ENCODE measurements at places on chromosomes 6 and 20.

DNA sequence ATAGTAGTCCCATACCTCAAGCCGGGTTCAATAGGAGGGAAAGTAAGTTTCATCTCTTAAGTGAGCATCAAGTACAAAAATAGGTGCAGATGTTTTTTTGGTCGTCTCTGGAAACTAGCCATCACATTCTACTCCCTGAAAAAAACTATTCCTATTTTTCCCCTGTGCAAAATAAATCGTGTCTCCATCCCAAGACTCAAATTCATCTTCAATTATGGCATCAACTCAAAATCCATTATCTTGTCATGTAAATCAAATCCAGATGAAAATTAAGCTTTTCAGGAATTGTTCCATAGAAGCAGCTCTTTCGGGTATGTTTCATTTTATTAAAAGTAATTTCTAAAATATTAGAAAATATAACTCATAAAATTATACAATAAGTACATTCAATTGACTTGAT lies 1368.4 kb downstream of the GRIK2 start:
- no peak for DNase-seq

DNA sequence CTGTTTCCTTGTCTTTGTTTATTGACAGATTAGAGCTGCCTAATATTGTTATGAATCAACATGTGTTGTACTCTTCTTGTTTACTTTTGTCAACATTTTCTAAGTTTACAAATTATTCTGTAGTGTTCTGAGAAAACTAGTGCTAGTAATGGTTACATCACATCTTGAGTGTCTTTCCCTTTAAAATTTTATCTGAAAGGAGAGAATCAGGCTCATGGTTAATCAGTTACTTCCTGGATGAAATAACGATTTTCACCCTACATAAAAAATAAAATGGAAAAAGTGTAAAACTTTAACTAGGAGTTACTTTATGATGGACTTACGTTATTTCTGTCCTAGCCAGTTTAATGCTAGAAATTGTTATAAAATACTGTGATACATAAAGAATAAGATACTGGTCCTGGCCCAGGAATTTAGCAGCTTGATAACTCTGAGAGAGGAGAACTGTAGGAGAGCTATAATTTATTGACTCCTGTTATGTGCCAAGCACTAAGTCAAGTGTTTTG lies 26.4 kb upstream of the BMP5 start:
- DNase-seq: no peak

- no peak for DNase-seq
Observed at GRCh38 chr20:45974896-45975565, 3.0 kb upstream of the ZNF335 start.

DNA sequence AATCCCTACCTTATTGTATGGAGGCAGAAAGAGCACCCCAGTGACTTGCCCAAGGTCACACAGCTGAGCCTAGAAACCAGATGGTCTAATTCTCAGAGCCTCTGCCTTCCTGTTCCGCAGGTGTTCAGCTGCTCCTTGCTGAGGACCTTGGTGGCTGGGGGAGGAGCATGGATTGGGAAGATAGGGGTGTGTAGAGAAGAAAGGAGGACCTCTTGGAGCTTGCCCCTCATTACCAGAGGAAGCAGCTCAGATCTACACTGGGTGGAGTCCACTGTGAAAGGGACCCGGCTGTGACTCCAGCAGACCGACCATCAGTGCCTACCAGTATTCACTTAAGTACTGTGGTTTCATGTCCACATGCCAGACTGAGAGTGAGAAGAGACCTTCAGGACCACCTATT lies 15.2 kb downstream of the FOXP4 start:
- DNase-seq: no peak

GRCh38 chr6:776528-776931 lies 83.6 kb upstream of the EXOC2 start:
- DNase-seq: no peak

DNA sequence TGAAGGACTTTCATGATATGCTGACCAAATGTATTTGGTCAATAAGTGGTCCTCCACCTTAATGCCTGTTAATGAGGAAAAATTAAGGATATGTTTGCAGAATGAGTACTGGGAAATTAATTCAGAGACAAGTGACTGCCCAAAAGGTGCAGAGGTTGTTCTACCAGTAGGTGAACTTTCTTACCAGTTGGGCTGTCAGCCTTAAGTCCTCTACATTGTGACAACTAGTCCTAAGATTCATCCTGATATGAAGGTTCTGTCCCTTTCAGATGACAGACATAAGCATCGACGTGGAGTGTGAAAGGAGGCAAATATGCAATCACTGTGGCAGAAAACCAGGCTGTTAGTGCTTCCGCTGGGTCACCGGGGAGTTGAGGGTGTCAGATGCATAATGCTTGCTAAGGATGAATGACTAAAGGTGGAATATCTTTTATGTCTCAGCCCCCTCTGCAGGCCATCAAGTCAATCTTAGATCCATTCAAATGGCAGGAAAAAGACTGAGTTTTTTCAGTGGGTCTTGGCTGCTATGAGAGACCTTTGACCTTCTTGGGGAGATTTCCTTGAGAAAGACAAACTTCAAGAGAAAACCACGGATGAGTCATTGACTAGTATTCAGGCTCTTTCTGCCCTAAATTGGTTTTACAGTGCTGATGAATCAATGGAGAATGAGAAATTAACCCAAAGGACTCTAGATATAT lies 226.0 kb downstream of the TPBG start:
- DNase-seq: no peak

- DNase-seq: peak; percentile 42
Observed at GRCh38 chr6:90610301-90610750, 23.5 kb upstream of the MAP3K7 start.

- DNase-seq: no peak
Observed at GRCh38 chr6:75480425-75480824, 13.2 kb downstream of the FILIP1 start.

- peak; percentile 29 for DNase-seq
Observed at GRCh38 chr6:127173156-127173940, 54.9 kb downstream of the RSPO3 start.

GRCh38 chr6:69719602-69720193 lies 77.1 kb downstream of the LMBRD1 start:
- no peak for DNase-seq

- no peak for DNase-seq
Observed at GRCh38 chr6:145725570-145725969, 9.8 kb downstream of the EPM2A start.

DNA sequence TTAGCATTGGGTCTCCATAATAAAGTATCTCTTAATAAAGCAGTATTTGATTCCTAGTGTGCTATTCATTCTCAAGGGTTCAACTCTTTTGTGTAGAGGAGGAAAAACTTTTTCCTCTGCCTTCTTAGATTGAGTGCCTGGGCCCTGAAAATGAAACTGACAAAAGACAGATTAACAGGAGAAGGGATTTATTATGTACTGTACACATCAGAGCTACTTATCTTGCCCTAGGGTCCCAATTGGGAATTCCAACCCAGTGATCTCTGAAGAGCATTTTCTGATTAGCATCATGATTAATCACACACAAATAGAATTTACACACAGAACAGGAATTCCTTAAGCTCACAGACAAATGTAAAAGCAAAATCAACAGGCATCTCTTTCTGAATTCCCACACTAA lies 128.9 kb downstream of the CD164 start:
- no peak for DNase-seq

DNA sequence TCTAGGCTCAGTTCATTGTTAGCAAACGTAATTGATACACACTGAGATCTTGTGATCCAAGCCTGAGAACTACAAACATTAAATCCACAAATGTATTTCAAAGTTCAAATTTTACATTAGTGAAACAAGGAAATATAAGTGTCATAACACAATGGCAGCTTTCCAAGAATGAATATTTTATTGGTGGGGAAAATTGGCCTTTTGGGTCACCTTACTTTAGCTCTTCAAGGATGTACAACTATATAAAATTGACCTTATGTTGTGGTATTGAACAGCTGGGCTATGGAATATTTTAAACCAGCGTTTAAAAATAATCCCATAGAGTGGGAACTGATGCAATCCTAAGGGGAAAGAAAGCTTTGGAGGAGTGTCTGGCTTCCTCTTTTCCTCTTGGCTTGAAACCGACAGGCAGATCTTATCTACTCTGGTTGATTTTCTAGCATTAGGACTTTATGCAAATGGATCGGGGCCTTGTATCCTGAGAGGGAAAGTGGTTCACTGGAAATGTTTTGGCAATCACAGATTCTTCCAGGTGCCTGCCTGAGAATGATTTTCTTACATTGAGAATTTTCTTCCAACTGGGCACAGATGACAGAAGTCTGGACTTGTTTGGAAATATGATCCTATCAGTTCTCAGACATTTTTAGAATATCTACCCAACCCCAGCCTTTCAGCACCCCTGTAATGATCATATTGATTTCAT lies 184.8 kb upstream of the ECI2 start:
- no peak for DNase-seq

GRCh38 chr6:121086876-121087275 lies 247.4 kb downstream of the TBC1D32 start:
- DNase-seq: no peak

- DNase-seq: no peak
Observed at GRCh38 chr6:55868771-55869479, 6.5 kb downstream of the BMP5 start.

DNA sequence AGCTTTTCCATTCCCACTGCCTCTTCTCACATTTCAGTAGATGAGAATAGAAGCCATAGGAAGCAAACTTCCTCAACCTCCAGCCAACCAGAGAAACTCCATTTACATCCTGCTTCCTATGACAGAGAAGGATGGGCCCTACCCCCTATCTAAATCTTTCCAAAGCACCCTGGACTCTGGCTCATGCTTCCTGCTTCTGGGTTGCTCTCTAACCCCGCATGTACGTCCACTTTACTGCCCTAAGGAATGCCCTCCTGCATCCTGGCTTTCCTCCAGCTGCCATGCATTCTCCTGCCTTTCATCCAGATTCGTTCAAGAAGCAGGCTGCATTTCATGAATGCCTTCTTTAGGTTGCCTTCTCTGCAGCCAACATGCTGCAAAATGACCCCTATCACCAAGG lies 91.9 kb downstream of the FAM217A start:
- no peak for DNase-seq

DNA sequence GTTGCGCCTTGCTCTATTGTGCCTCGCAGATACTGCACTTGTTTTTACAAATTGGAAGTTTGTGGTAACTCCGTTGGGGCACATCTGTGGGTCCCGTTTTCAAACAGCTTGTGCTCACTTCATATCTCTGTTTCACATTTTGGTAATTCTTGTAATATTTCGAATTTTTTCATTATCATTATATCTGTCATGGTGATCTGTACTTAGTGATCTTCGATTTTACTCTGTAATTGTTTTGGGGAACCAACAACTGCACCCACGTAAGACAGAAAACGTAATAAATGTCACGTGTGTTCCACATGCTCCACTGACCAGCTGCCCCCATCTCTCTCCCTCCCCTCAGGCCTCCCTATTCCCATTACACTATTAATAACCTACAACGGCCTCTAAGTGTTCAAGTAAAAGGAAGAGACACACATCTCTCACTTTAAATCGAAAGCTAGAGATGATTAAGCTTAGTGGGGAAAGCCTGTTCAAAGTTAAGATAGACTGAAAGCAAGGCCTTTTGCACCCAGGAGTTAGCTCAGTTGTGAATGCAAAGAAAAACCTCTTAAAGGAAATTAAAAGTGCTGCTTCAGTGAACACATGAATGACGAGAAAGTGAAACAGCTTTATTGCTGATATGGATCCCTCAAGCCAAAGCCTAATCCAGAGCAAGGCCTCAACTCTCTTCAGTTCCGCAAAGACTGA lies 26.9 kb downstream of the TTLL2 start:
- DNase-seq: no peak

DNA sequence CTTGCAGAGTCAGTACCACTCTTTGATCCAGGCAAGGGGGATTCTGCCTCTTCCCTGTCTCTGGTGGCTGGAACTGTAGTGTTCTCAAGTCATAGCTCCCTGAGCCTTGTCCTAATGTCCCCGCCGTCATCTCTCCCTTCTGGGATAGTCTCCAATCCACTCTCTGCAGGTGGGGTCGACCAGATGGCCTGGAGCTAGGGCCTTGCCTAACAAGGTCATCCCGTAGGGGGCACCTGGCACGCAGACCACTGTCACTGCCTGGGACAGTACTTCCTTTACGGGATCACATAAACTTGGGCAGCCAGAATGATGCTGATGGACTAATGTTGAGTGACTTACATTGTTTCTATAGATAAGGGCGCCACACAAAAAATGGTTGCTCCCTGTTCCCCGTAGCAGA lies 118.9 kb upstream of the SLC22A23 start:
- no peak for DNase-seq

- no peak for DNase-seq
Observed at GRCh38 chr6:102736941-102737368, 1343.4 kb downstream of the GRIK2 start.

DNA sequence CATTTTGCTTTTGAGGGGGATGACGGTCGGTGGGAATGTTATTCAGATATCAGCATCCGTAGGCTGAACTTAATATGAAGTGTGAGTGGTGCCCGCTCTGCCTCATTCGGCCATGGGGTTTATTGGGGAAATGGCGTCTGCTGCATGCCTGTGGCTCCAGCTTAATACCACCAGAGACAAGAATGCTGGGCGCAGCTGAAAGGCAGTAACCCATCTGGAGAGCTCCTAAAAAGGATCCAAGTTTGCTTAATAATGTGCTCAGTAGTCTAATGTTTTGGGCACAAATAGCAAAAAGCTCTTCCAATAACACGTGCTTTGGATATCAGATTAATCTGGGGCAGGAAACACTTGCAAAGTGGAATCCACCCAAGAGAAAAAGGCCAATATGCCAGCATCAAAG lies 273.0 kb upstream of the TAB2 start:
- no peak for DNase-seq

GRCh38 chr6:37005061-37005810 lies at the start of gene FGD2:
Gene FGD2 (plus strand): TSS chr6:37005655. CDS start chr6:37005818, 163 bp downstream.
- DNase-seq: no peak

- DNase-seq: no peak
Observed at GRCh38 chr20:56440346-56441007, 27.9 kb upstream of the RTF2 start.

DNA sequence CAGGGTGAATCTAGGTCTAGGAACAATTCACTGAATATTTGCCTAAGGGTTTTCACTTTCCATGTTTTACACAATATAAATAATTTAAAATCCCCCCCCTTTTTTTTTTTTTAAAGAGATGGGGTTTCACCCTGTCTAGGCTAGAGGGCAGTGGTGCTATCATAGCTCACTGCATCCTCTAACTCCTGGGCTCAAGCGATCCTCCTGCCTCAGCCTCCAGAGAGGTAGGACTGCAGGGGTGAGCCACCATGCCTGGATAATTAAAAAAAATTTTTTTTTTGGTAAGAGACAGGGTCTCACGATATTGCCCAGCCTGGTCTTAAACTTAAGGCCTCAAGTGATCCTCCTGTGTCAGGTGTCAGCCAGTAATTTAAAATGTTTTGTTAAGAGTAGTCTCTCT lies 17.8 kb downstream of the QKI start:
- no peak for DNase-seq

Measured in head of caudate nucleus (tissue), 42 donors.